ENCODE measurements at places on chromosomes 12 and 14. TPM values are rescaled to one million over a fixed set of nuclear protein-coding genes. Genes with fewer than 3 reads are reported as not detected.

CYP46A1 gene
- 0.14 TPM for total RNA-seq

DNA sequence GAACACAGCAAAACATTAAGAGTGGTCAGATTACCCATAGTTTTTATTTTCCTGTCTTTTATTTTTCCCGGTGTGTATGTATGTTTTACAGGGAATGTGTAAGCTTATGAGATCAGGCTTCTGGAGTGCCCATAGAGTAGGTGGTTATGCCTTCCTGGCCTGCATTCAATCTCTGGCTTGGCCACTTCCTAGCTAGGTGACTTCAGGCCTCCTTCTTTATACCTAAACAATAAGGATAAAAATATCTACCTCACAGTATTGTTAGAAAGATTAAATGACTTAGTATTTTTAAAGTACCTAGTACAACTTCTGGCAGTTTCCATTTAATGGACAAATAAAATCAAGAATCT, 42.4 kb downstream of the ITPR2 start:
- DNase-seq, result no peak

GRCh38 chr12:80332827-80333226, 111.2 kb upstream of the PTPRQ start:
- no peak for DNase-seq

ACTR10 gene
- total RNA-seq, result 73.1 TPM

PTGER2 gene
- total RNA-seq, result 2.5 TPM
